Chondrocyte (in vitro differentiated cells): ENCODE measurements at places on chromosomes 16 and 17. TPM values are rescaled to one million over a fixed set of nuclear protein-coding genes. Genes with fewer than 3 reads are reported as not detected.

GRCh38 chr17:74527756-74528155 lies 3.5 kb downstream of the CD300LB start:
- peak; percentile 17 for DNase-seq
- H3K4me1 ChIP-seq: no peaks in the 10 kb centered on the region
- H3K4me3 ChIP-seq: no peak overlapping the region

- H3K4me3 ChIP-seq: peak overlapping the region; percentile 72
- no peak for DNase-seq
- H3K27ac ChIP-seq: no peak overlapping the region
- H3K27me3 ChIP-seq: peaks cover 20% of the 10 kb centered on the region
Measured at GRCh38 chr17:72117535-72118334, 3.1 kb upstream of the SOX9 start.

The SCIMP gene
- not detected in 3 replicates for total RNA-seq

DNA sequence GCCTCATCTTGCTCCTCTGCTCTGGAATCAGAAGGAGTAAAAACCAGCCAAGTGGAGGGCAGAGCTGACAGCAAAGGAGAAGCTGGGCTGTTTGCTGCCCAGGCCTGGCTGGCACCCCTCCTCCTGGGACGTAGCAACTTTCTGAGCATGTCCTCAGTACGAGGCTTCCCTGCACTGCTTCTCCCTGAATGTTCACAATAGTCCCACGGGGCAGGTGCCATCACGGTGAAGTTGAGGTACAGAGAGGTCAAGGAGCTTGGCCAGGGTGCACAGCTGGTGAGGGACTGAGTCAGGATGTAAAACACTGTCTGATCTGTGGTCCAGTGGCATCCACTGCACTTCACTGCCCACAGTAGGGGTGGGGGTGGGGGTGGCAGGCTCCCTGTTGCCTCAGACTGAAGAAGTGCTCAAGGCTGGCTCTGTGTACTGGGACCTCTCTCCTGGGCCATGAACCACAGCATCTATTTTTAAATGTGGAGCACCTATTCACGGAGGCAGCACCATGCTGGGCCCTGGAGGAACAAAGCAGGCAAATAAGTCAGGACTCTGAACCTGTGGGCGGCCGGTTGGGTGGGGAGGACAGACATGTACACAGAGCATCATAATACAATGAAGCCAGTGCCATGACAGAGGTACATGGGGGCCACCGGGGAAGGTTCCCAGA lies 369.5 kb downstream of the SEC14L1 start:
- no peak overlapping the region for H3K27ac ChIP-seq
- no peaks in the 10 kb centered on the region for H3K4me1 ChIP-seq
- H3K36me3 ChIP-seq: no peaks in the 10 kb centered on the region

GRCh38 chr17:78842881-78843565 lies 2.4 kb upstream of the USP36 start:
- no peak for DNase-seq
- no peak overlapping the region for H3K4me3 ChIP-seq
- no peaks in the 10 kb centered on the region for H3K36me3 ChIP-seq
- peaks cover 27% of the 10 kb centered on the region for H3K4me1 ChIP-seq
- H3K27me3 ChIP-seq: no peaks in the 10 kb centered on the region

DNA sequence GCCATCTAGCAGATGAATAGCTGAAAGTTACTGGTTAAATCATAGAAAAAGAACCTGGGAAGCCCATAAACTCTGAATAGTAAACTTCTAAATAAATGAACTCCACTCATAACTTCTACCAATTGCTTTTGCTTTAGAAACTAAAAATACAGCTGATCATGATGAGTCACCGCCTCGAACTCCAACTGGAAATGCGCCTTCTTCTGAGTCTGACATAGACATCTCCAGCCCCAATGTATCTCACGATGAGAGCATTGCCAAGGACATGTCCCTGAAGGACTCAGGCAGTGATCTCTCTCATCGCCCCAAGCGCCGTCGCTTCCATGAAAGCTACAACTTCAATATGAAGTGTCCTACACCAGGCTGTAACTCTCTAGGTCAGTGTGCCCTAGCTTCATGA lies 9.7 kb downstream of the KAT7 start:
- peaks cover 23% of the 10 kb centered on the region for H3K36me3 ChIP-seq
- no peaks in the 10 kb centered on the region for H3K27me3 ChIP-seq
- no peak for DNase-seq
- H3K27ac ChIP-seq: no peak overlapping the region
- H3K4me3 ChIP-seq: no peak overlapping the region
- H3K4me1 ChIP-seq: peaks cover 4% of the 10 kb centered on the region

DNA sequence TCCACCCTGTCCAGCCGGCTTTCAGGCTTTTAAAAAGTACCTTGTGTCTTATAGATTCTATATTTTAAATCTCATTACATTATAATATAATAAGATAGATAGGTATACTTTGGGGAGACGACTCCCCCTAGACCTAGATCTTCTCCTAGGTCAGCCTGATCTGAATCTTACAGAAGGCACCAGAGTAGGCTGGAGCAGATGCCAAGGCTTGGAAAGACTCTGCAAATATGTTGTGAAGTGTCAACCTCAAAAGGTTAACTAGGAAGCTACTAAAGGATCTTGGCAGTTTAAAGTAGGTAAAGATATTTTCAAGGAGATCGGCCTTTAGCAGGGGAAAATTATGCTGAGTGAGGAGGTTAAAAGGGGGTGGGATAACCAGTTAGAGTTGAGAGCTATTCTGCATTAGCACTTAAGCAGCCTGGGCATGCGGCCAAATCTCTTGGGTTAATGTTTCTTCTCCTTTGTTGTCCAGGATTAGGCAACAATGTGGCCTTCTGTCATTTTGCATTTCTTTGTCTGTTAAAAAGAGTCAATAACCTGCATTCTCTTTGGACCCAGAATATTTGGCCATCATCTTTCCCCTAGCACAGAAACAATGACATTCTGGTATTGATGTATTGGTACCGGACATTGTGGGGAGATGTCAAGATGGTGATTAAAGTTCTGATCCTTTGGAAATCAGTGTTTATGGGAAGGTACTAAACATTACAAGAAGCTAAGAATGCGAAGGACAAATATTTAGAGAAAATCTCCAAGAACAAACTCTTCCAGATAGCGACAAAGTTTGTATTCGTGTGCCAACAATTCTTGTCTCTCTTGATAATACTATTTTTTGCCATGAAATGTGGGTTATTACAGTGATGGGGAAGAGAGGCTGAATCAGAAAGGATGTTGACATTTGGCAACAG lies 51.2 kb upstream of the DHX40 start:
- H3K27me3 ChIP-seq: peaks cover 2% of the 10 kb centered on the region
- no peak overlapping the region for H3K27ac ChIP-seq
- no peak for DNase-seq
- no peak overlapping the region for H3K4me3 ChIP-seq
